ENCODE measurements at places on chromosomes 1 and 21.

GRCh38 chr1:203263496-203263895 is 34.0 kb upstream of the CHIT1 start:
- DNase-seq = no peak

GRCh38 chr1:923131-923990 is at the start of gene SAMD11:
Gene SAMD11 (plus strand): TSS chr1:923923. CDS start chr1:924432, 509 bp downstream.
- DNase-seq = peak; percentile 70

DNA sequence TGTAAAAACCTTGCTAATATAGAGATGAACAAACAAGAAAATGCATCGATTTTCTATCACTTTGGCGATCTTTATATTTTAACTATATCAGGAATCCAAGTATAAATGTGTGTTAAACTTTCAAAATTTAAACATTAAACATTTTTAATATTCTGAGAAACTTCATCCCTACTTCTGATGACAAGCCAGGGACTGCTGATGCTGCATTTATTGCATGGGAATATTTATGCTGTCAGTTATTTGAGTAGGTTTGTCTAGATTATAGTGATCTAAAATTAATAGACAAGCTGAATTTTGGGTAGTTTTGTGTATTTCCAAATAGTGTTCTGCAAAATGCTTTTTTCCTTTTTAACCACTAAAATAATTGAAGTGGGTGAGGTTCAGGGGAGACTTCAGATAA is 175.3 kb downstream of the LEPR start:
- no peak for DNase-seq

DNA sequence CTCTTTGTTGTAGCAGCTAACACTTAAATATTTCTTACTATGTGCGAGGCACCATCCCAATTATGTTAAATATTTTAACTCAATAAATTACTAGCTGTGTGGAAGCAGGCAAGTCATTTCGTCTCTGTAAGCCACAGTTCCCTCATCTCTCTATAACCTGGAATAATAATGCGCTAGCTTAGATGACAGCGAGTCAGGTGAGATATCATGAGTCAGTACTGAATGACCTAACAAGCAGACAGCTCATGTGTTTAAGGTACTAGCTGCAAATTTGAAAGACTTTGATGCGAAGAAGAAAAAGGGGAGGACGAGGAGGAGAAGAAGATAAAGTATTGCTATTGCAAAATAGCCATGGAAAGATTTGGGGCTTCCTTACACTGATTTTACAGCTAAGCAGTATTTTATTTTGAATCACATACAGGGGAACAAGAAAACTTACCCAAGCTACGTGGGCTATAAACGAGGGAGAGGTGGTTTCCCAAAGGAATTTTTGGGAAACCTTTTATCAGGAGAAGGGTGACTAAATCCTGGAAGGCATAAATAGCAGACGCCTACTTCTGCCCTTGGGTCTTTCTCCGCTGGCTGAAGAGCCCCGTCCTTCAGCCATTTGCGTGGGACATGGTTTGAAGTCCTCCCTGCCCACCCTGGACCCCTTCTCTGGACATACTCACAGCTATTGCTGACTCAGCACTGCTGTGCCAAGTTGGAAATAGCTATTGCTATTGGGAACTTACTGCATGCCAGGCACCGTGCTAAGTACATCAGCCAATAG is 8.9 kb downstream of the CITED4 start:
- no peak for DNase-seq

DNA sequence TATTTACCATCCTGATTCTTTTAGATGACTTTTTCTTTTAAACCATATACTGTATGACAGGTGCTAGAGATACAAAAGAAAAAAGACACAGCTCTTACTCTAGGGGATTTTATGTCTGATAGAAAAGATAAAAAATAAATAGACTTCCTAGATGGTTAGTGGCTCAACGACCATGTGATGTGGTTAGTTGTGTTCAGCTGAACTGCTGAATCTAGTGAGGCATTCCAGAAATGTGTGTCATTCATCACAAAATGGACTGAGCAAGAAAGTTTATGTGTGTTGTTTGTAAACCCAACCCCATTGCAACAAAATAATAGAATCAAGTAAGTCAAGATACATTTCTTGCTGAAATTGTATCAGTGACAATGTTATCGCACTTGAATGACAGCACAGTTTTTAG is 205.8 kb upstream of the LYPLAL1 start:
- DNase-seq = no peak

DNA sequence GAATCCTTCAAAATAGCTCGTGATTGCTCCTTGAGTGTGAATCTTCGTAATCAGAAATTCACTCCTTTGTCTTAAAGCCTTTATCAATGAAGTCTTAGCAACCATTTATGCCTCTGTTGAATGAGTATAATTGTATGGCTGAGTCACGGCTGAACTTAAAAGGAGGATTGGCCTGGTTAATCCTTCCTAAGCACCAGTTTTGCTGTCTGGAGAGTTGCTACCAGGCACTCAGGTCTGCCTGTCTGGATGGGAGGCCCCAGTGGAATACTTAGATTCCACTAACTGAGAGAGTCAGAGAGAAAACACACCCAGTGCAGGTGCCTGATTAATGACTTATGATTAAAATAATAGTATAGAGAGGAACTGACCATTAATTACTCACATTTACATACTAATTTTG is 7.6 kb upstream of the HHAT start:
- DNase-seq = no peak

DNA sequence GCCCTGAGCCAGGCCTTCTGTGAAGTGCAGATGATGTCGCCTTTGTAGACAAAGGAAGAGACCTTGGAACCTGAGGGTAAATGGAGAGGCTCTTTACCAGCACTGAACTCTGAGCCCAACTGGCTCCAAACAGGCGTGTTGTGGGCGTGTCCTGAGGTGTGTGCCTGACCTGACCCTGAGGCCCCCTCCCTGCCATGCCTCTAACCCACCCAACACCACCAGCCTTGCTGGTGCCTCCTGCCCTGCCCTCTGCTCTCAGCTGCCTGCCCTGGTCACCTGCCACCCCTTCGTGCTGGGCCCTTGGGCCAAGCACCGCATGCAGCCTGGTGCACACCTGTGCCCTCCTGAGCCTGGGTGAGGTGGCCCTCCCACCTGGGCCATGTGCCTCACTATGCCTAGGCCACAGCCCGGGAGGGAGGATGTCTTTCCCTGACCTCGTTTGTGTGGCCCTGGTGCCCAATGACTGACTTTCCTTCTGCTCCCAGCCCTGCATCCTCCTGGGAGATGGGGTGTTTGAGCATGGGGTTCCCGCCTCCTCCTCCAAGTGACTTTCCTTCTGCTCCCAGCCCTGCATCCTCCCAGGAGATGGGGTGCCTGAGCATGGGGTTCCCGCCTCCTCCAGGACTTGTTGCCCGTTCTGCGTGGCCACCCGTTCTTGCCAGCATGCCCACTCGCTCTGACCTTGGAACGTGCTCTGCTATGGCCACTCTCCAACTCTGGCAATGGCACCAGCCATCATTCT is 157.0 kb downstream of the PCBP3 start:
- DNase-seq = no peak
